Body of pancreas (tissue), 4 donors: ENCODE measurements at places on chromosomes 2 and 18. TPM values are rescaled to one million over a fixed set of nuclear protein-coding genes. Genes with fewer than 3 reads are reported as not detected.

- no peak for DNase-seq
Measured at GRCh38 chr2:37706334-37707183, 35.1 kb upstream of the CDC42EP3 start.

Gene ANKRD30B
- total RNA-seq: 5.9 TPM

Gene TNFAIP6
- not detected for total RNA-seq

DNA sequence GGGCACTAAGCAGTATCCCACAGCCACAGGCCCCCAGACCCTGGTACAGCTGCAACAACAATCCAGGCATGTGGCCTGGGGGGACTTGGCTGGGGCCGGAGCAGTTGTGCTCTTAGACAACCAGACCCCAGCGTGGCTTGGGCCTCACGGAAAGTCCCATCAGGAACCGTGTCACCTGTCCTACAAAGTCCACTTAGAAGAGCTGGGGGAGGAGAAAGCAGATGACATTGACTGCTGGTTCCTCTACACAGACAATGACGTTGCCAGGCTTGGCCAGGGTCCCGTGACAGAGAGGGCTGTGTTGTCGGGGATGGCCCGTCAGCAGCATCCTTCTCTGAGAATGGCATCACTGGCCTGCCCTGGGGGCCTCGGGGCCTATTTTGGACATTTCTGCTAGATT lies 124.5 kb downstream of the SEPTIN10 start:
- DNase-seq: no peak

DNA sequence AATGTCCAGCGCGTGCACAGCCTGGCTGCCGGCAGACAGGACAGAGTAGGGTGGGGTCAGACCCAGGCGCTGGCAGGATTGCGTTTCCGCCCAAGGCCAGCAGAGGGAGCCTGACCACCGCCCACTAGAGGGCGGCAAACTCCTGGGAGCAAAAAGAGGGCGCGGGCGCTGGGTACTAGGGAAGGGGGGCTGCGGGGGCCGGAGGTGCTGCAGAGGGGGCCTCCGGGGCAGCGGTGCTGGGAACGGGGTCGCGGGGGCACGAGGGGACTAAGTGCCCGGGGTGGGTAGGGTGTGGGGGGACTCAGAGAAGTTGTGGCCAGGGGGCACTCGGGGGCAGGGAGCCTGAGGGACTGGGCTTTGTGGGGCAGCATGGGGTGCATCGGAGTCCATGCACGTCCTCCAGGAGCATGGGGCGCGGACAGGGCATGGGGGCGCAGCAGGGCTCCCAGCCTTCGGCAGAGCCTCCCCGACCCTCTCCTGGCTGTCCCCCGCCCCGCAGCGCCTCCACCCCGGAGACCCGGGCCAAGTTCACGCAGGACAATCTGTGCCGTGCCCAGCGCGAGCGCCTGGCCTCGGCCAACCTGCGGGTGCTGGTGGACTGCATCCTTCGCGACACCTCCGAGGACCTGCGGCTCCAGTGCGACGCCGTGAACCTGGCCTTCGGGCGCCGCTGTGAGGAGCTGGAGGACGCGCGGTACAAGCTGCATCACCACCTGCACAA lies 3.2 kb downstream of the TEKT4 start:
- peak; percentile 45 for DNase-seq

Gene FMNL2
- total RNA-seq: 13.5 TPM

DNA sequence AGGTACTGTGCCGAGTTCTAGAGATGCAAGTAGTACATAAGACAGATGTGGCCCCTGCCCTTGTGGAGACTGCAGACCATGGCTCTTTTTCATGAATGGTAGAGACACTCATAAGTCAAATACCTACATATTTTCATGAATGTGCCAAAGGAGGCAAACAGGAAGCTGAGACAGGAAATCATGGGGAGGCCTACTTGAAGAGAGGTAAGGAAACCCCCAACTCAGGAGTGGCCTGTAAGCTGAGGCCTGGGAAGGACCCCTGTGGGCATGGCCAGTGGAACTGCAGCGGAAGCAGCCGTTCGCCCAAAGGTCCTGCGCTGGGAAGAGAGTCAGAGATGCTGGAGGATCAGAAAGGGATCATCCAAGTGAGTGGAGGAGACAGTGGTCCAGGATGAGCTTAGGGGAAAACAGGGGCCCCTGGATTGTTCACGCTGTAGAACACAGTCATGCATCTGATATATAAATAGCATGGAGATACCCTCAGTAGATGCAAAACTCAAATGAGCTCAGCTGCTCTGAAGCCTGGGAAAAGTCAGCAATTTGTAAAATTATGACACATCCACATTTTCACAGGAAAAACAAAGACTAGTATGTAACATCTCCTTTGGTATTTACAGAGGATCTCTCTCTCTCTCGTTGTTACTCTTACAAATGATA lies 228.9 kb downstream of the NEDD4L start:
- no peak for DNase-seq
